ENCODE measurements at places on chromosomes 1 and 21.

DNA sequence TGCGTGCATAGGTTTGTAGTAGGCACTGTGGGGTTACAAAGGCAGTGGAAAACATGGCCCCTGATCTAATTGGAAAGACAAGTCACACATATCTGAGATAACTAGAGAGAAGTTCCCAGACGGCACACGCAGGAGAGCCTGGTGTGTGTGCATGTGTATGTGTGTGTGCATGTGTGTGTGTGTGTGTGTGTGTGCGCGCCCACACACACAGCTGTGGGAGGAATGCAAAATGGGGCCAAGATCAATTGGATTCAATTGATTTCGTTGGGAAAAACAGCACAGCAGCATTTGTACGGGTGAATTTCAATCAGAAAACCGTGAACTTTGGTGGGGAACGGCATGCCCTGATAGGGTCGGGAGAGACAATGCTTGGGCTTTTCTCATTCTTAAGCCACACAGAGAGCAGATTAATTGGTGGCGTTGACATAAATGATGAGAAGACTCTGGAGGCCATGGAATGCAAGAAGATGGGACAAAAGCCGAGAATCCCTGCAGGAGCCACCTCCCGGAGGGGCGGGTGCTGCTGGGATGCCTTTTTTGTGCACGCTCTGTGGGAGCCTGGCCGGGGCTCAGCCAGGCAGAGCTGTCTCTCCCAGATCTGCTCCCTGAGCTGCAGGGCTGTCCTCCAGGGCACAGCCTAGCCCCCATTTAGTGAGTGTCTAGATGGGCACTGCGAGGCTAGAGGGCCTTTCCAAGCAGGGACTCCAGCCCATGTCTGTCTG is 322.0 kb downstream of the CAMTA1 start:
- DNase-seq: no peak

GRCh38 chr1:204198348-204199340 is 2.4 kb upstream of the KISS1 start:
- no peak for DNase-seq

- no peak for DNase-seq
Measured at GRCh38 chr1:75202751-75203150, 68.6 kb downstream of the LHX8 start.

DNA sequence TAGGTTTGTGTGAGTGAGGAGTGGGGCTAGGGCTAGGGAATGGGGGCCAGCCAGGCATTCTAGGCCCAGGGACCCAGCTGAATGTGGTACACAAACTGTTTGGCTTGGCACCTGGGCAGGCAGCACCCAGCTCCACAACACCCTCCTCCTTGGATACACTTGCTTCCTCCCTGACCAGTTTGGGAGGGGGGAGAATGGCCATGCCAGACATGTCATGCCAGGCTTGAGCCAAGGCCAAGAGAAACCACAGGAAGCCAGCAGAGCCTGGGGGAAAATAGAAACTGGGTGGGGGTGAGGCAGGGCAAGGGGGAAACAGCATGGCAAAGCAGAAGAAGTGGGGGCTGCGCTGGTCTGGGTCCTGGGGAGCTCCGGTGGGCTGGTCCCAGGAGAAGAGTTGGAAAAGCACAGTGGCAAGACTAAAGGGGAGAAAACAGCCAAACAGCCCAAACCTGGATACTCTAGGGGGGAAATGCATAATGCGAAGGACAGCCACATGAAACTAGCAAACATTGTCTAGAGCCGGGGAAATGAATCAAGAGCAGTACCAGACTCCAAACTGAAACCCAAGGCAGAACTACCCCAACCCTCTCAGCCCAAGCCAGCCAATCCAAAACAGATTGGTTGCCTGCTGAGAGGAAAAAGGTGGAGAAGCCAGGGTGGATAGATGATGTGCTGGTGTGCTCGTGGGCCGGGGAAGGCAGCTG is 47.9 kb downstream of the LGR6 start:
- DNase-seq: no peak

DNA sequence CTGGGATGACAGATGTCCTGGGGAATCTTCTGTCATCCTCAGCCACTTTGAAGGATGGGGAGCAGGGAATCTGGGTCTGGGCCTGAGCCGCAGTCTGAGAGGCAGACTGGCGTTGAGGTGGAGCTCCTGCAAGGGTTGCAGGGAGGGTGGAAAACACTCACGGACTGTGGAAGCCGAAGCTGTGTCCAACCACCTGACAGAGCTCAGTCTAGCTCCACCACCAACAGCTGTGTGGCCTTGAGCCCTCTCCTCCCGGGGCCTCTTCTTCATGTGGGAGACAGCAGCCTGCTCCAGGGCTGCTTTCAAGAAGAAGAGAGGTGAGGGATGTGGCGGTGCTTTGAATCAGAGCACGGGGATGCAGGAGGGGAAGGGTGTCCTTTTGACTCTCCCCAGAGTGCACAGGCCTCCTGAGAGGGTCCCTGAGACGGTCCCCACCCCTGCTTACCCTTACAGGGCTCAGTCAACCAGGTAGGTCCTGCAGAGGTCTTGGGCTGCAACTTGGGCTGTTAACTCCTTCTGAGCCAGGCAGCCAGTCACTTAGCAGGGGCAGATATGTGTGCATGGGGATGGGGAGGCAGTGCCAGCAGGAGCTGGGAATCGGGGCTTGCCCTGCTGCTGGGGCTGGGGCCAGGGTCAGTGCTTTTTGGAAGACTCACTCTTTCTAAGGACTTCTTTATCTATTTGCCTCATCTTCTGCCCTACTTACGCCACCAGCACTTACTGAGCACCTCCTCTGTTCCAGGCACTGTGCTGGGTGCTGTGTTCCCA is 216.3 kb downstream of the PTPRU start:
- DNase-seq: no peak

- DNase-seq: no peak
Measured at GRCh38 chr1:51660580-51660979, 43.7 kb downstream of the OSBPL9 start.
